ENCODE measurements at places on chromosomes 5 and 9.

DNA sequence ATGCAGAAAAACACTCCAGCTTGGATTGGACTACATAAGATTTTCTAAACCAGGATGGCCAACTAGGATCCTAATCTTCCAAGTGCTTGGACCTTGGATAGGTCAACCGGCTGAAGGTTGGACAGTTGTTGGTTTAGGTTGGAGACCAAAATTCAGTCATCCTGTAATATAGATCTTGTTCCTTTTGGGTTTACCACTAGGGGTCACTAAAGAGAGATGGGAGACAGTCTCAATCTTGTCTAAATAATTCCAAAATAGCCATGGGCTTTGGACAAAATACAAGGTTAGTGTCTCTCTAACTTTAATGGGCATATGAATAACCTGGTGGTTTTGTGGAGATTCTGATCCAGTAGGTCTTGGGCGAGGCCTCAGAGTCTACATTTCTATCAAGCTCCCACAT, 148.7 kb upstream of the ERCC6L2 start:
- DNase-seq, result peak; percentile 4

DNA sequence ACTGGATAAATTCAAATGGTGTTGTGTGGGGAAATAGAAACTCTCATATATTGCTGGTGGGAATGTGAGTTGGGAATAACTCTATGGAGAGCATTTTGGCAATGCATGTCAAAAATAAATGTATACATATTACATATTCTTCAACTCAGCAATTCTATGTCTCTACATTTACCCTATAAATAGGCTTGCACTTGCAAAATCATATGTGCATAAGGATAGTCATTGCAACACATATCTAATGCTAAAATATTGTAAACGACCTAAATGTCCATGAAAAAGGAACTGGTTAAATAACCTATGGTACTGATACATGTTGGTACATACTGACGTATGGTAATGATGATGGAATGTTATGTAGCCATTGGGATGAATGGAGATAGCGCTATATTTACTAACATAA, 94.5 kb upstream of the CHD1 start:
- no peak for DNase-seq

DNA sequence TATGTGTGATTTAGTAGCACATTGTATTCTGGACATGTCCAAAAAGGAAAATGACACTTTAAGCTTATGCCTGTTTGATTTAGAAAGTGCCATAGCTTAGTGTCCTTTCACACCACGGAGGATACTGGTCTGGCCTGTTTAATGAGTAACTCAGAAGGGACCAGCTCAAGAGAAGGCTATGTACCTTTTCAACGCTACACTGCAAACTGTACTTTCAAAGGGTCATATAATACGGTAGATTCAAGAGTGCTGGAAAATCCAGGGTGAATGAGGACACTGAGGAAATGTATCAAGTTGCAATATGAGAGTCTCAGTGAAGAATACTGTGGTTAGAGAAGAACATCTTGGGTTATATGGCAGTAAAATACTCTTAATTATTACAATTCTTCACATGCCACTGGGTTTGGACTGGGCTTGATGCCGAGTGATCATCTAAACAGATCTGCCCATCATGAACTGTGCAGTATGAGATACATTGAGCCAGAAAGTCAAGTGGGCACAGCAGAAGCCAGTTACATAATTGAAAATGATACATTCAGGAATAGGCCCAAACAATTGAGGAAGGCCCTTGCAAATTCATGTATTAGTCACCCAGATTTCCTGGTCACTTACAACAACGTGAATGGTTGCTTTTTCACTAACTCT, 1211.5 kb upstream of the CDH9 start:
- no peak for DNase-seq

DNA sequence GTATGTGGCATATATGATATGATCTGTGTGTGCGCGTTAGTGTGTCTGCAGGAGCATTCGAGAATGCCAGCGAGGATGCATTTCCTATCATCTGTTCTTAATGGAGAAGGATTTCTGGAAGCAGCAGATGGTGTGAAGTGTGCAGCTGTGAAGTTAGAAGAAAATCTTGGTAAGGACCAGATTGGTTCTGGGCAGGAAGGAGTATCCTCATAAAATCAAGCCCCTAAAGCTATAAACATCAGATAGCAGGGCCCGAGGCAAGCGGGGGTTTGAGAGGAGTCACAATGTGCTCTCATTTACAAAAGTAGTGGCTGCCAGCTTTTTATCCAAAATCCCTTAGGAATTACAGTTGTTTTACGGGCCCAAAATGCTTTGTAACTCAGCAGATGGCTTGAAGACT, 40.0 kb downstream of the DAPK1 start:
- DNase-seq, result no peak

- no peak for DNase-seq
Observed at GRCh38 chr5:153520952-153521351, 30.5 kb downstream of the GRIA1 start.

- DNase-seq, result no peak
Observed at GRCh38 chr9:88747768-88748167, 212.8 kb downstream of the NXNL2 start.
